ENCODE measurements at places on chromosomes 4 and X.

DNA sequence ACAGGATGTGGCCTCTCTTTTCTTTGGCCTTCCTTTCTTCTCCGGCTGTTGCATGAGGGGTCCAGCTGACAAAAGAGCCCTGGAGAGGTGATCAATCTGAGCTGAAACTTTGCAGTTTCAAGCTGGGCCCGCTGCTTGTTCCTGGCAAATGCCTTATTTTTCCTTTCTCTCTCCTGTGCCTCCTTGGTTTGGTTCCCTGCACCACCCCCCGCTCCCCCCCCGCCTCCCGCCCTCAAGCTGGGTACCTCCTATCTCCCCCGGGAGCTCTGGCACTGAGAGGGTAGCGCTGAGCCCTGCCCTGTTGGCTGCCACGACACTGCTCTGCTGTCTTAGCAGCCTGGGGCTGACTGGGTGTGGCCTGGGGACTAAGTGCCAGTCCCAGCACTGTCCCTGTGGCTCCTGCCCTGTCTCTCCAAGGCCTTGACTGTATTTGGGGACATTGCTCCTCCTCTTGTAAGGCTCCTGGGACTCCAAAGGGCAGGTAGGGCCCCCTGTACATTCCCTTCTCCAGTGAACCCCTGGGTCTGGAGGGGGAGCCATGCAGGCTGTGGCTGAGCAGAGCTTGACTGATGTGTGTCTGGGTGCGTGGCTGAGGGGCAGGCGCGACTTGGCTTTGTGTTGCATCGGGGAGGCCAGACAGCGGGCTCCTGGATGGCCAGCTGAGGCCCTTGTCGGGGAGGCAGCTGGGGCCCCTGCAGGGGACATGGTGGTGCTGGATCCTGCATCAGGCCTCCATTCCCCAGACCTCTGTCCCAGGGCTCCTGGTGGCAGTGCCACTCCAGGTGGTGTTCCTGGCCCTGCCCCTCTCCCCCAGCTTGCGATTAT is 1.1 kb downstream of the PLXNA3 start:
- no peak for DNase-seq

GRCh38 chr4:182823576-182823975 is 93.6 kb downstream of the DCTD start:
- no peak for DNase-seq

GRCh38 chr4:1299301-1299860 is 9.7 kb downstream of the MAEA start:
- DNase-seq: no peak

GRCh38 chr4:141391293-141391692 is 170.6 kb downstream of the ZNF330 start:
- DNase-seq: no peak

- no peak for DNase-seq
These were observed 79.6 kb downstream of the AFF2 start for GRCh38 chrX:148580016-148580415.

- no peak for DNase-seq
These were observed 4.9 kb downstream of the GNRHR start for GRCh38 chr4:67749286-67749685.

DNA sequence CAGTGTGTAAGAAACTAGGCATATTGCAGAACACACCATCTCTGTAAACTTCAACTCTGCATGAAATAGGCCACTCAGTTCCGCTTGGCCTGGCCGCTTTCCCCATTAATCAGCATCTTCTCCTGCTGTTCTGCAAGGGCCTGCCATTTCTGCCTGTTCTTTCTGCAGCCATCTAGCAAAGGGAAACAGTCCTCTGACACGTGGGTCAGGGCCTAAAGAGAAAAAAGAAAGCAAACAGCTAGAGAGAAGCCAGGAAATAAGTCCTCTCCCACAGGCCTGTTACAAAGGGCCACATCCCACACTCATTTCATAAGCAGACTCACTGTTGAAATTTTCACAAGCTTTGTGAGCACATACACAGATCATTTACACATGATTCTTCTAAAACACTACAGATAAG is 130.1 kb downstream of the PDE5A start:
- DNase-seq: no peak

GRCh38 chrX:22171287-22172060 is 101.2 kb upstream of the CBLL2 start:
- no peak for DNase-seq

GRCh38 chrX:124362072-124362471 is 15.7 kb downstream of the SH2D1A start:
- DNase-seq: no peak

DNA sequence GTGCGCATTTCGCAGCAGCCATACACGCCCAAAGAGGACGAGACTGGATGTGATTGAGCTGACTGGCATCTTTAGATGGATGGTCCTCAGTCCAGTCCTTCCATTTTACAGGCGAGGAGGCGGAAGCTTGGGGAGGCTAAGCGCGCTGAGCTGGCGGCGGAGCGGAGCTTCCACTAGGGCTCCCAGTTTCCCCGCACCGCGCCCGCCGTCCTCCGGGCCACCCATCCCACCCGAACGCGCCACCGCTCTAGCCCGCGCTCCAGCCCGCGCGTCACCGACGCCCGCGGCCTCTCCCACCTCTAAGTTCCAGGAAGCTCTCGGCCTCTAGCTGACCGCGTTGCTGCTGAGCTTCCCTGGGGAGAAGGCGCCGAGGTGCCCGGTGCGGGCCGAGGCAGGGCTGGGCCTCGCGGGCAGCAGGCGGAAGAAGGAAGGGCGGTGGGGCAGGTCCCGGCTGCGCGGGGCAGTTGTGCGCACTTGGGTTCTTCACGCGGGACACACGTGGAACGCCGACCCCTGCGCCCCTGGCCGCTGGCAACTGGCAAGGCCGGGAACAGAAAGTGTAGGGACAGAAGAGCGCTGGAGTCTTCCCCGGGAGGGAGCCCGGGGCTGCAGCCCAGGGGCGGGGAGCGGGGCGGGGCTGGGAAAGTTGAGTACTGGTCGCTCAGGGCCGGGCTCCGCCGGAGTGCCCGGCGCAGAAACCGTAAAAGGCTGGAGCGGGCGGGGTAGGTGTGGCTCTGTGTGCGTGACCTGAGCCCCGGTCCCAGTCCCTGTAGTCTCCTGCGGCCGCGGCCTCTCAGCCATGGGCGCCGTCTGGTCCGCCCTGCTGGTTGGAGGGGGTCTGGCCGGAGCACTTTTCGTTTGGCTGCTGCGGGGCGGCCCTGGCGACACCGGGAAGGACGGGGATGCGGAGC is at the start of gene STBD1:
TSS of gene STBD1 (plus strand) at position 763 of the 911 bp plus-strand sequence. CDS start at position 800, 37 bp downstream.
- peak; percentile 42 for DNase-seq

DNA sequence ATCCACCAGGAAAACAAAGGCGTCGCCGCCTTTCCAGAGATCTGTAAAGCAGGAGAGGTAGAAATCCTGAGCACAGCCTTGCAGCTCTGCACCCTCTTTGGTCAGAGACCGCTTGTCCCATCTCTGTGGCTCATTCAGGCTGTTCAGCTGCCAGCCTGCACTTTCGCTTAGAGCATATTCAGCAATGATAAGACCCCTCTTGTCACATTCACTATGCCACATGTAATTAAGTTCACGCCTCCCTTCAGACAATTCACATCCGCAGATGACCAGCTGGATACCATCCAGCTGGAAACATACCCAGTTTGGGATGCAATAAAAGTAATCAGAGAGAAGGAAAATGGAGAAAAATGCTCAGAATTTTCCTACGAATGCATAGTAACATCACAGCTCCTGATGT is 335.4 kb downstream of the UNC5C start:
- no peak for DNase-seq

DNA sequence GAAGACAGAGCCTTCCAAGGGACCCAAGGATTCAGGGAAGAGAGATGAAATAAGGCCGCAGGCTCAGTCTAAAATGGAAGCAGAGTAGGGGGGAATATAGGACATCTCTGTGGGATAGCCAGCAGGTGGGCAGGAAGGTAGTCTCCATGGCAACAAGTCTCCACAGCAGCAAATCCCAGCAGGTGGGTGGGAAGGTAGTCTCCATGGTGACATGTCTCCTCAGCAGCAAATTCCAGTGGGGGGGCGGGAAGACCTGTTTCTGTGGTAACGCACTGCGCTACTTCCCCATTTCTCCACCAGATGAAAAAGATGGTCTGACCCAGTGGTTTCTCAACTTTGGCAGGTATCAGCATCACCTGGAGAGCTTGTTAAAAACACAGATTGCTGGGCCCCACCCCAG is 18.3 kb downstream of the NLGN3 start:
- DNase-seq: no peak

GRCh38 chr4:173171098-173171497 is 2.5 kb downstream of the GALNT7 start:
- DNase-seq: no peak

DNA sequence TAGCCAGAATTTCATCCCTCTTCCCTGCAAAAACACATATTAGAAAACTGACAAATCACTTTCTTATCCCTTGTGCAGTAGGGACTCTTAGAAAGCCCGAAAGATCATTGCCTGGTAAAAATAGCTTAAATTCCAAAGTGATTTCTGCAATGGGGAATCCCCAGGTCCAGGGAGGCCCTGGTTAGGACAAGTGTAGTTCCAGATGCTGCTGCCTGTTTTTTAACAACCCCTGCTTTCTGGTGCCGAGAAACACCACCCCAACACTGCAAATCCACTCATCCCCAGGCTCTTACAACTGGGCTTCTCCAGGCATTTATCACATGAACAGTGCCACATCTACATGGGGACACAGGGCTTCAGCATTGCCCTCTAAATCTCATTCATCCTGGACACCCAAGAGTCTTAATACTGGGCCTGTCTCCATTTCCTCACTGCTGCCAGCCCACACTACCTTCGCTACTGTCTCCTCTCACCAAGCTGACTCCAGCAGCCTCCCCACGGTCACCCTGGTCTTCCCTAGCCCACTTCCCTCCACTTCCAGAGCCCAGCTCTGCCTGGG is 112.2 kb upstream of the PSAPL1 start:
- no peak for DNase-seq

DNA sequence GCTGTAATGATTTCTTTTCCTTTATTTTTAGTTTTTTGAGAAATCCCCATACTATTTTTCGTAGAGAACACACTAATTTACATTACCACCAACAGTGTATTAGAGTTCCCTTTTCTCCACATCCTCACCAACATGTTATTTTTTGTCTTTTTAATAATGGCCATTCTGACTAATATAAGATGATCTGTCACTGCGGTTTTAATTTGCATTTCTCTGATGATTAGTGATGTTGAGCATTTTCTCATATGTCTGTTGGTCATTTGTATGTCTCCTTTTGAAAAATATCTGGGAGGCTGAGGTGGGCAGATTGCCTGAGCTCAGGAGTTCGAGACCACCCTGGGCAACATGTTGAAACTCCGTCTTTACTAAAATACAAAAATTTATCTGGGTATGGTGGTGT is 30.2 kb downstream of the SPINK2 start:
- DNase-seq: no peak

DNA sequence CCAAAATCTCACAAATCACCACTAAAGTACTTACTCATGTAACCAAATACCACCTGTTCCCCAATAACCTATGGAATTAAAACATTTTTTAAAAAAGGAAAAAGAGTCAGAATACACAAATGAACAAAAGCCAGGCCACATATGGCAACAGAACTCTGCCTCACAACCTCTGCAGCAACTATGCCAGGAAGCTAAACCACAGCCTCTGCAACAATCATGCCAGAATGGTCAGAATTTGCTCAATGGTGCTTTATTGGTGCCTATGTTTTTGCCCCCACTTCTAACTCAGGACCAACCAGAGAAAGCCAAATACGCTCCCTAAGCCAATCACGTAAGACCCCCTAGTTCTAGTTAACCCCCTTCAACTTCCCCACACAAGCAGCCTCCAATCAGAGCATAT is 69.6 kb downstream of the HOPX start:
- no peak for DNase-seq

- DNase-seq: no peak
These were observed 26.0 kb downstream of the AIFM1 start for GRCh38 chrX:130139474-130140201.

- DNase-seq: no peak
These were observed 61.1 kb upstream of the DCTD start for GRCh38 chr4:182978152-182978827.

DNA sequence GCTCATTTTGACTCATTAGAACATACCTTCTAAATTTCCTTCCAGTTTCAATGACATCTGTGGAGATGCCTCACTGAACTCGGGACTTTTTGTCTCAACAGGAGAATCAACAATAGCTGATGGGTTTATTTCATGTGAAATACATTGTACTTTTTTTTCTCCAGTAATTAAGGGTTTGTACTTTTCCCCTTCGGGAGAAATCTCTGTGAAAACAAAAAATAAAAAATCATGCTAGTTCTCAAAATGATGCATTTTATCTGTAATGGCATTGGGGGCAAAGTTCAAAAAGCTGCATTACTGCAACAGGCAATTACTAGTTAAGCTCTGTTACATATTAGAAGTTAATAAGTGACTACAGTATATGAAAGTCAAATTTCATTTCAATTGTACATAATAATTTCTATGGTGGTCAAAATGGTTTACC is 167.3 kb upstream of the SH3RF1 start:
- DNase-seq: no peak

DNA sequence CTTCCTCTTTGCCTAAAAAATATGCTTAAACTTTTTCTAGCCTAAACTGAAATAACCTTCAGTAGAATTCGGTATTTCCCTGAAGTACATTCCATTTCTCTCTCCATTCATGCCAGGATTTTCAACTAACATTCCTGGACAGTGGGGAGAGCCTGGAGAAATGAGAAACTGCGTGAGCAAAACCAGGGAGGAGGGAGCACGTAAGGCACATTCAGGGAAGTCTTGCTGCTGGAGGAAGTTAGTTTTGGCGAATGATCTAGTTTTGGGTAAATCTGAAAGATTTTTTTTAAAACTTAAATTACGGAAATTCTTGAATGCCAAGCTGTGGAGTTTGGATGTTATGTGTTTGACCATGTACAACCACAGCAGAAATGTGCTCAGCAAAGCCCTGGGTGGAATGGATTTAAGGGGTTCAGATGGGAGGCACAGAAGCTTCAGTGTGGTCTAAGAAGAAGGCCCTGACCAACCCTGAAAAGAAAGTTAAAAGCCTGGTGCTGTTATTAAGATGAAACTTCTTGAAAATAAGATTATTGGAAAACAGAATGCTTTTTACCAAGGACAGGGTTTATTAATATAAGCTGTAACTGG is 347.8 kb downstream of the ANK2 start:
- no peak for DNase-seq

GRCh38 chr4:138045036-138045435 is 197.1 kb downstream of the SLC7A11 start:
- DNase-seq: no peak

DNA sequence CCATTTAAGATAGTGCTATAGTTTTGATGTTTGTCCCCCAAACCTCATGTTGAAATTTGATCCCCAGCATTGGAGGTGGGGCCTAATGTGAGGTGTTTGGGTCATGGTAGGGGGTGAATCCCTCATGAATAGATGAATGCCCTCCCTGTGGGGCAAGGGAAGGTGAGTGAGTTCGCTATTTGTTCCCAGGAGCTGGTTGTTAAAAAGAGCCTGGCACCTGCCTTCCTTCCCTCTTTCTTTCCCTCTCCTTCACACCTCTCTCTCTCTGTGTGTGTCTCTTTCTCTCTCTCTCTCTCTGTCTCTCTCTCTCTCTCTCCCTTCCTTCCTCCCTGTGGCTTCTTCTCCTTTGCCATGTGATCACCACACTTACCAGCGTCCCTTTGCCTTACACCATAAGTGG is 160.7 kb downstream of the AASDH start:
- no peak for DNase-seq

GRCh38 chrX:143121477-143121876 is 95.7 kb downstream of the SPANXN4 start:
- no peak for DNase-seq

All from activated CD4-positive, CD25-positive, alpha-beta regulatory T cell treated with anti-CD3 and anti-CD28 coated beads, Interleukin-2, amount 50 U/mL, for 72 hours (primary cell).